ENCODE measurements at places on chromosomes 7 and 10.

DNA sequence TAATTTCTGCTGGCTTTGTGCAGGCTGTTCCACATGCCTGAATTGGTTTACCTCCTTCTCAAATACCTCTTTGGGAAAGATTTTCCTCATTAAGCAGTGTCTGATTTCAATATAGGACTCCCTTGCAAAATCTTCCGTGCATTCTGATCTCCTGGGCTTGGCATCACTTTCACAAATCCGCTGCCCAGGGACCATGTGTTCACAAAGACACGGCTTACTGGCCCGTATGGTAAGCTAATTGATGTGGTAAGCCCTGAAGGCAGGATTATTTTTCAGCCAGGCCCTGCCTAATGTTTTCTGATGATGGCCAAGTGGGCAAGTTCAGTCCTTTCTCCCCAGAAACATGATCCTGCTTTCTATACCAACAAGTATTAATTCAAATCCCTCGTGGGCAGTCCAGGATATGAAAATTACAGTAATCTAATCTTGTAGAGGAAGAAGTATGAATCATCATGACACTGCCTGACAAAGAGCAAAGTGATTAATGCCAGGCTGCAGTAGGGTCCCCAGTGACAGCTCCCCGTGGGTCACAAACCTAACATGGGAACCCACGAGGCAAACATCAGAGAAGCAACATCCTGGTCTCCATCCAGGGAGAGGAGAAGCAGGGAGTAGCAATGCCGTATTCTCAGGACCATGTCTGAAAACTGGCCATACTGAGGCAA lies 11.6 kb upstream of the SVIL start:
- DNase-seq, result no peak

GRCh38 chr7:141462958-141463357 lies 88.3 kb upstream of the AGK start:
- DNase-seq, result no peak

GRCh38 chr7:82838314-82838713 lies 324.4 kb downstream of the PCLO start:
- no peak for DNase-seq

- DNase-seq, result no peak
Measured at GRCh38 chr10:72756674-72757385, 64.9 kb downstream of the MCU start.

- no peak for DNase-seq
Measured at GRCh38 chr7:148484486-148484885, 106.1 kb upstream of the C7orf33 start.
